HepG2 (cell line): ENCODE measurements at places on chromosomes 2 and 18. TPM values are rescaled to one million over a fixed set of nuclear protein-coding genes. Genes with fewer than 3 reads are reported as not detected.

DNA sequence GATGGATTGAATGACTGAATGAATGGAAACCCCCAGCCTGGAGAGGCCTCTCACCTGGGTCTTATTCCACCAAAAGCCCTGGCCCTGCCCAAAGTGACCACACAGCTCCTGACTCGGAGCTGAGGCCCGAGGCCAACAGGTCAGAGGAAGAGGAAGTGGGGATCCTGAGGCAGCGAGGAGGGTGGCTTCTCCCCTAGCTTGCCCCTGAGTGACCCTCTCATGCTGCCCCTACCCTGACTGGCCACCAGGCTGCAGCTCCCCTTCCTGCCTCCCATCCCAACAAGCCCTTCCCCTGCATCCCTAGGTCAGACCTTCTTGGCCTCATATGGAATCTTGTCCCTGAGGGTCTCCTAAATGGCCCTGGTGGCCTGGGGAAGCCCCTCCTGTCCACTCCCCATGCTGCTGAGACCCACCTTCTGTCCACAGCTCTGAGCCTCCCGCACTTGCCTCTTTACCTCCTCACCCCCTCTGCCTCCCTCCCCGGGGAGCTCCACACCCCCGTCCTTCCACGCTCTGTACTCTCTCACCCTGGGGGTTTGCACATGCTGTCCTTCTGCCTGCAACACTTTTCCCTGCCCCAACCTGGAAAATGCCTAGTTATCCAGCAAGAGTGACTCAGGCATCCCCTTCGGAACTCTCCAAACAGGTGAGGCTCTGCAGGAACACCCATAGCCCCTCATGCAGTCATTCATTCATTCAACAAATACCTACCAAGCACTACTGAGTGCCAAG is 134.8 kb upstream of the HDAC4 start:
- no peak for DNase-seq

DNA sequence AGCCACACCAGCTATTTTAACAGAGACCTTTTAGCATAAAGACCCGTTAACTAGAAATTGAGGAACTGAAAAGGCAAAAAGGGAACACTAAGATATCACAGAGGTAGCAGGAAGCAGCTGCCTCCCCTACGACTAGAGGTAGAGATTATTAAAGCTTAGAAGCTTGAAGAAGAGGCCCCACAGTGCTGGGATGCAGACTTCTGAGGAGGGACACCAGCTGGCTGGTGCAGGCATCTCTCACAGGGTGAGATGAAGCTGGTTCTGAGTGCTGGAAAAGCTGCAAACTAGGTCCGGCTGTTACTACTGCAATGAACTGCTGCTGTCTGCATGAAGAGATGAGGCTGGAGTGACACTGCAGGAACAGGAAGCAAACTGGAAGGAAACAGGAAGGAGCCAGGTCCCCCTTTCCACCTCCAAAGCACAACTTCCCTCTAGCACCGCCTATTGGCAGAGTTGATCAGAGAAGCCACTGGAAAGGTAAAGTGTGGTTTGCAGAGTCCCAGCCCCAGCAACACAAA is 61.2 kb upstream of the MRPS9 start:
- peak; percentile 33 for DNase-seq

GRCh38 chr2:130987519-130988425 is 105.5 kb downstream of the FAM168B start:
- DNase-seq = no peak

NMUR1 gene
- not detected in 2 replicates for total RNA-seq
